ENCODE measurements at places on chromosomes 3 and 15.

DNA sequence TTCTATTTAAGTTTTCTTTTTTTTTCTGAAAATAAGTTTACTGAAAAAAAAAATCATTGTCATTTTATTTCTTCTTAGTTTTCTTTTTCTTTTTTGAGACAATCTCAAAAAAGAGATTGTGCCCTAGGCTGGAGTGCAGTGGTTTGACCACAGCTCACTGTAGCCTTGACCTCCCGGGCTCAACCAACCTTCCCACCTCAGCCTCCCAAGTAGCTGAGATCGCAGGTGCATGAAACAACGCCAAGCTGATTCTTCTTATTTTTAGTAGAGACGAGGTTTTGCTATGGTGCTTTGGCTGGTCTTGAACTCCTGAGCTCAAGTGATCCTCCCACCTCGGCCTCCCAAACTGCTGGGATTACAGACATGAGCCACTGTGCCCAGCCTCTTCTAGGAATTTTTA lies 65.7 kb upstream of the OSTN start:
- no peak for DNase-seq

- DNase-seq = no peak
Observed at GRCh38 chr3:127915115-127915936, at the start of gene KBTBD12. Gene KBTBD12, plus strand, starts transcription at chr3:127915232. Its CDS starts 7,830 bp downstream, at chr3:127923062.

DNA sequence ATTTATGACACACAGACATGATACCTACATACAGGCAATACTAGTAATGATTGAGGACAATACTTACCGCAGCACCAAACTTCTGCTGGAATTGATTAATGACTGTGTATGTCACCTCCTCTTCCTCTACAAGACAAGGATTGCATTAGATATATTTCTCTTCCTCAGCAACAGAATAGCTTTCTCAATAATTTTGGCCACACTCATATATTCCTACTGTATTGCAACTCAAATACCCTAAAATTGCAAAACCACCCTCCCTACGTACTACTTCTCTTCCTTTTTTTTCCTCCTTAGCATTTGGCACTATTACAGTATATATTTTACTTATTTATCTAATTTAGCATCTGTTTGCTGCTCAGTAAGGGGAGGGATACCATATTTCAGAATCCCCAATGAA lies 14.8 kb downstream of the EXD1 start:
- DNase-seq = no peak

- DNase-seq = no peak
Observed at GRCh38 chr3:129708328-129708861, 101.9 kb upstream of the PLXND1 start.

DNA sequence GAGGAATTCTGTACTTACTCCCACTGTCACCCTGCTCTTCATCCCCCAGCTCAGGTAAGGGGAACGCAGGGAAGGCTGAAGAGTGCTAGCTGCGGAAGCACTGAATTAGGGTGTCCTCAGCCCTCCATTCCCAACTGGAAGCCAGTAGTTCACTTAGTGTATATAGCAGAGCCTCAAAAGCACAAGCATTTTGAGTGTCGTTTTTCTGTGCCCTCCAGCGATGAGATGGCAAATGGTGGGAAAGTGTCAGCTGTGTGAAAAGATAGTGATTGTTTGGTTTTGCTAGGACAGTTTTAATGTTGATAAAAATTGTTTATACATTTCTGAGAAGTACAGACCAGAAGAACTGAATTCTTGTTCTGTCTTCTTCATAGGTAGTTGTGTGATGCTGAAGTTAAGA lies 10.8 kb downstream of the MRPS22 start:
- DNase-seq = no peak

GRCh38 chr3:27666272-27666671 lies 55.9 kb downstream of the EOMES start:
- DNase-seq = no peak

DNA sequence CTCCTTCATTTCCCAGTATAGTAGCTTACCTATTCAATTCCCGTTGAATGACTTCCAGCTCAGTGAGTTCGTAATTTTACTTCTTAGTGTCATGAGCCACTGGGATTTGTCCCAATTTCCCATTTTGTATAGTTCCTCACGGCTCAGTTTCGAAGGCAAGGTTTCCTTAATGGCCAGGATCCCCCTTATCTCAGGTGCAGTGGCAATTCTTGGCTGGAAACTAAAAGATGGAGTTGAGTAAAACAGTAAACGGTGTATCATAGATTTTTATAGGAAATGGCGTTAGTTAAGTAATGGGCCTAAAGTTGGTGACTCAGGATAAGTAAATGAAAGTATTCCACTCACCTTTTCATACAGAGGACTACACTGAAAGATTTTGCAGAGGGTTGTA lies 522 bp upstream of the LMLN start:
- DNase-seq = no peak

GRCh38 chr15:66097151-66098021 lies 156.2 kb downstream of the MEGF11 start:
- DNase-seq = no peak

GRCh38 chr3:18946524-18946923 lies 201.8 kb upstream of the KCNH8 start:
- no peak for DNase-seq

DNA sequence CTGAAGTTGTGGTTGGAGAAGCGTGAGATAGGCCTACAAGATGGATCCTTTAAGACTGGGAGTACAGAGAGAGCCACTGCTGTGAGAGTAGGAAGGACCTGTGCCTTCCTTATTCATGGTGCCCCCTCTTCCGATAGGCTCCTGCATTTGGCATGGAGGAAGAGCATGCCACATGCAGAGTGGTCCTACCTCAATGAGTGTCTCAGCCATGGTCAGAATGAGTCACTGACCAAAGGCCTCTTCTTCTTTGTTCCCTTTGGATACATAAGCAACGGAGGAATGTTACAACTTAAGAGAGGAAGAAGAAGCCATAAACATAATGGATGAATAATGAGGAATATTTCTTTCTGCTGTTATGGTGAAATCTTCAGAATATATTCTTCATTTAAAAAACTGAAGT lies 681.2 kb upstream of the GRM7 start:
- peak; percentile 44 for DNase-seq

DNA sequence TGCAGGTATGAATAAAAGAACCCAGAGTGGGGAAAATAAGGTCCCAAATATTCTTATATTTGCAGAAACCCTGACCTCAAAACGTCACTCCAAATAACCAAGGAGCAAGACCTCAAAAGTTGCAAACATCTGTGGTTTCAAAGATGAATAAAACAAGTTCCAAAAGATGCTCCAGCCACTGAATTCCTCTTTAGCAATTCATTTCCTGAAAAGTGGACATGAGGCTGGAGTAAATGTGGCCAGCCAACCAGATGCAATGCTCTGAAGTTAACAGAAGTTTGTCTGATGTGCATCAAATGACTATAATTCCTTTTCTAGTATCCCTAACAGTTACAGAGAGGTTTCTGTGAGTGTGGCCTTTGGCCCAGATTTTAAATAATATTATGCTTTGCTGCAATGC lies 71.2 kb upstream of the WNT5A start:
- DNase-seq = no peak

GRCh38 chr3:114706591-114707232 lies 412.9 kb downstream of the TIGIT start:
- peak; percentile 64 for DNase-seq

GRCh38 chr3:126616931-126617330 lies 38.0 kb downstream of the TXNRD3 start:
- peak; percentile 29 for DNase-seq

DNA sequence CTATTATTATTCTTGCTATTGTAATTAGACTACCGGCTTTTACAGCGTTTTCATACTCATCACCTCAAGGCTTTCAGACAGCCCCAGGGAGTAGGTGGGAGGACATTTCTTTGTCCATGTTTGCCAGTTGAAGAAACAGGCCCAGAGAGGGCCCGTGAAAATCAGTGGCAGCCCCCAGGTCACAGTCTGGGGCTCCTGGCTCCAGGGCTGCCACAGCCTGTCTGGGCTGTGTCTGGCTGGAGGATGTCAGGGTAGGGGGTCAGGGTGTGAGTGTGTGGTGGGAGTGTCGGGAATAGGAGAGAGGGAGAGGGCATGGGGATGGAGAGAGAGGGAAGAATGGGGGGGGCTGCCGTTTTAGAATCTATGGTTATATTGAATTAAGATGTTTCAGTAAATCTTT lies 118.2 kb upstream of the TLE3 start:
- DNase-seq = no peak

GRCh38 chr3:139295040-139295439 lies 48.8 kb upstream of the MRPS22 start:
- no peak for DNase-seq
